ENCODE measurements at places on chromosomes 12 and 14.

DNA sequence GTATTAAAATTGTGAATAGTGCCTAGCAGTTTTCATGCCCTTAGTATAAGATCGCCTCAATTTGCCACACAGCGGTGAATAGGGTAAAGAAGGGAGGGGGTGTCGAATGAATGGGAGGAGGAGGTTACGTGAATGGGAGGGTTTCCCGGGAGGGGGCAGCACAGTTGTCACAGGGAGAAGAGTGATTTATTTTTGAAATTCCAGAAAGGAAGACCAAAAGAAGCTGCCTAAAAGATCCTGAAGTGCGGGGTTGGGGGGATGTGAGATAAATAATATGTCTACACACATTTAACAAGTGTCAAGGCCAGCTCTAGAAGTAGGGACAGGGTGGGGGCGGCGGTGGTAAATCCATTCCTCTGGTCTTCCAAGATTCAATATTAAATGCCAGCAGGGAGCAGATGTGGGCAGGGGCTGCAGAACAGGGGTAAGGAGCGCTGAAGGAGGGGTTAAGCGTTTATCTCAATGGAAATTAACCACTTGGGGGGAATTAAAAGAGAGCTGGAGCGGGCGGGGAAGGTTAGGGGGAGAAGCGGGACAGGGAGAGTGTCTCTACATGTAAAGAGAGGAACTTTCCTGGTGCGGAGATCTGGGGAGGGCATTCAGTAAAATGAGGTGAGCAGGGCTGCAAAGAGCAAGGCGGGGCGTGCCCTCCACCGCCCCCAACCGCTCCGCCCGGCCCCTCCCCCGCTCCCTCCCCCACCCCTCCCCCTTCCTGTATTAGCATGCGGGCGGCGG lies 867 bp downstream of the C12orf42 start:
- DNase-seq = no peak

DNA sequence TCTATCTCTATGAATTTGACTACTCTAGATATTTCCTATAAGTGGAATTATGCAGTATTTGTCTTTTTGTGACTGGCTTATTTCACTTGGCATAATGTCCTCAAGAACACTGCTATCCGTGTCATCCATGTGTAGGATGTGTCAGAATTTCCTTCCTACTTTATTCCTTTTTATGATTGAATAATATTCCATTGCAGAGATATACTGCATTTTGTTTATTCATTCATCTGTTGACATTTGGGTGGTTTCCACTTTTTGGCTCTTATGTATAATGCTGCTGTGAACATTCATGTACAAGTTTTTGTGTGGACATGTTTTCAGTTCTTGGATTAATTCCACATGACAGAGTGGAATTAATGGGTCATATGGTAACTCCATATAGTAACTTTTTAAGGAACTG lies 45.7 kb upstream of the ATP2A2 start:
- DNase-seq = no peak

DNA sequence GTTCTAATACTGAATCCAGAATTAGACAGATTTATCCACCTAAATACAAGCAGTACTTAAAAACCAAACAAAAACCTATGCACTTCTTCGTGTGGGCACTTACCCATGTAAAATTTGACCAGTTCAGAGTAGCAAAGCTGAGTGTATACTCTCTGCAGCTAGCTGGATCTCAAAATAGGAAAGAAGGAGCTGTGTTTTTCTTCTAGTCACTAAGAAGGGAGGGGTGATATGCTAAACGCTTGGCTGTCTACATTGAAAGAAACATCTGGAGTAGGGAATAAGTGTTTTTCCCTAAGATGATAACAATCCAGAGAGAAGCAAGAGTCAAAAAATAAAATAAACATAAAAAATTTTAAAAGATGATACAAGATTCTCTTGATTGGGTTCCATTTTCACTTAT lies 20.0 kb downstream of the RBMS2 start:
- DNase-seq = no peak

- no peak for DNase-seq
Observed at GRCh38 chr14:70888681-70889175, 18.5 kb upstream of the PCNX1 start.

GRCh38 chr12:68888243-68888642 lies 44.7 kb downstream of the CPM start:
- no peak for DNase-seq

- DNase-seq = no peak
Observed at GRCh38 chr14:104954746-104955395, 23.3 kb downstream of the AHNAK2 start.

- DNase-seq = no peak
Observed at GRCh38 chr12:130796985-130797686, 41.9 kb downstream of the STX2 start.

GRCh38 chr12:103524238-103524875 lies 28.6 kb upstream of the C12orf42 start:
- DNase-seq = no peak

DNA sequence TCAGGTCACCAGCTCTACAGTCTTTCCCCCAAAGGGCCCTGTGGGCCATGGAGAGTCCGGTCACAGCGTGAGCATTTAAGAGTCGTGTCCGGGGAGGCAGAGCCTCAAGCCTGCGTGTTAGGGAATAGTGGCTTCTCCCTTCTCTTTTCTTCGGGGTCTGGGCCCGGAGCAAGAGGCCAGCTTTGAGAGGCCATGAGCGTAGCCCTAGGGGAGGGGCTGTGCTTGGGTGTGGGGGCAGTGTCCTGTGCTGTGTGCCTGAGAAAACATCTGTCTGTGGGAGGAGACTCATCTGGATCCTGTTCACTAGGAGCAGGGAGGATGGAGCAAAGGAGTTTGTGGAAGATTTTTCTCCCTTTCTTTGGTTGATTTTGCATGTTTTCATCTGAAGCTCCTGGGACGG lies 5.3 kb downstream of the LRP1-AS start:
- DNase-seq = no peak

- DNase-seq = no peak
Observed at GRCh38 chr14:102205560-102205959, 65.9 kb downstream of the WDR20 start.

GRCh38 chr12:92439420-92439805 lies 263.4 kb upstream of the PLEKHG7 start:
- DNase-seq = no peak

- DNase-seq = no peak
Observed at GRCh38 chr12:99059824-99060511, 414.9 kb downstream of the APAF1 start.

- DNase-seq = no peak
Observed at GRCh38 chr14:62029569-62029924, 267.3 kb downstream of the SNAPC1 start.

DNA sequence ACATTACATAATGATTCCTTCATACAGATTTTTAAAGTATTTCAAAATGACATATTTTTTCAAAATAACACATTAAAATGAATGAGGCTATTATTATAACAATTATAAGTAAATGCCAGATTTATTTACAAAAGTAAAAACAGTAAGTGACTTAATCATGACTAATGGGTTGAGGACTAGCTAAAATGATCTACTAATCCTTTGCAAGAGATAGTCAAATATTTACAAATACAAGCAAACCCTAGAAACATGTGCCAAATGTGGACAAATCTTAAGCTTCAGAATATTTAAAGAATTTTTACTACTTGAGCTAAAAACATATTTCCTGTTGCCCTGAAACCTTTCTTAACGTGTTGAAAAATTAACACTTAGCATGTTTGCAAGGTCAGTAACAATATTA lies 74.8 kb downstream of the KIF21A start:
- DNase-seq = no peak

GRCh38 chr14:101721951-101722661 lies 39.4 kb upstream of the PPP2R5C start:
- peak; percentile 25 for DNase-seq

GRCh38 chr14:92582706-92583452 lies 69.3 kb downstream of the RIN3 start:
- peak; percentile 78 for DNase-seq

GRCh38 chr14:66381755-66382154 lies 104.4 kb upstream of the CCDC196 start:
- DNase-seq = no peak

GRCh38 chr12:71599210-71599609 lies 64.4 kb downstream of the ZFC3H1 start:
- DNase-seq = no peak

DNA sequence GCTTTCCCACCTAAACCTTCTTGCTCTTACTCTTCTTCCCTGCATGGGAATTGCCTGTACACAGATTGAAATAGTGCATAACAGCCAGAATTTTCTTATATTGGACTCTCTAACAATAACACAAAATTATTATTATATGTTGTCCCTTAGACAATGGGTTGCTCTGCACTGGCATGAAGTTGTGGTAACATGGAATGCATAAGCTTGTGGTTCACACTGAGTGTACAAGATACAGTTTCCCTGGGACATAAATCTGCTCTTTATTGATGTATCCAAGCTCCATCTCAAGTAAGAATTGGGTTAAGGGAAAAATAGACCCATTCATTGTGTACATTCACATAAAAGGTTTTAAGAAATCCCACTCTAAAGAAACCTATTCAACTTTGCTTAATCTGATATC lies 114.4 kb upstream of the NTF3 start:
- DNase-seq = no peak

DNA sequence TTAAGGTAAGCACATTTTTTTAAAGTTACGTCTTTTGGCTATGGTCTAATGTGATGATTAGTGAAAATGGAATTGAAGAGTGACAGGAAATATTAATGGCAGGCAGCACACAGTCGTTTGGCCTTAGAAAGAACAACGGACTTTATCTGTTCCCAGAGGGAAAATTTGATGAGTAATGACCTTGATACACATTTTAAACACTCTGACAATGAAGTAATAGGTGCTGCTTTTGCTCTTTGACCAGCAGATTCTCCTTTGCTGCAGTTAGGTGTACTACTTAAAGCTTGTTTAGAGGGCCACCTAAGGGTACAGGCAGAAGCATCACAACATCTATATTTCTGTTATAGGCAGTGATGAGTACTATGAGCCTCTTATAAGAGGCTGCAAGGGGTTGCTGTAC lies 27.1 kb upstream of the RNU6-8 start:
- no peak for DNase-seq

GRCh38 chr14:31336646-31337045 lies 83.7 kb downstream of the HEATR5A start:
- no peak for DNase-seq

DNA sequence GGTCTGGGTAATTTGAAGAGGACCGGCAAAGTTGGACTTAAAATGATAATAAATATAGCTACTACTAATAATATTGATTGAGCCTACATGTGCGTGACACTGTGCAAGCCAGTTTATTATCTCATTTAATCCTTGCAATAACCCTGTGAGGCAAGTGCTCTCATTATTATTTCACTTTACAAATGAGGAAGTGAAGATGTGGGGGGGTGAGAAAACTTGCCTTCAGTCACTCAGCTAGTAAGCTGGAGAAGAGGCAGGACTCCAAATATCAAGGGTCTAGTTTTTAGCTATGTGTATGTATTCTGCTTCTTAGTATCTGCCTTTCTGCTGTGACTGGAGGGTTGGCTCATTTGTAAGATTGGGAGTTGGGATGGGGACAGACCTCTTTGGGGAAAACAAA lies 39.2 kb downstream of the NPAS3 start:
- DNase-seq = no peak

DNA sequence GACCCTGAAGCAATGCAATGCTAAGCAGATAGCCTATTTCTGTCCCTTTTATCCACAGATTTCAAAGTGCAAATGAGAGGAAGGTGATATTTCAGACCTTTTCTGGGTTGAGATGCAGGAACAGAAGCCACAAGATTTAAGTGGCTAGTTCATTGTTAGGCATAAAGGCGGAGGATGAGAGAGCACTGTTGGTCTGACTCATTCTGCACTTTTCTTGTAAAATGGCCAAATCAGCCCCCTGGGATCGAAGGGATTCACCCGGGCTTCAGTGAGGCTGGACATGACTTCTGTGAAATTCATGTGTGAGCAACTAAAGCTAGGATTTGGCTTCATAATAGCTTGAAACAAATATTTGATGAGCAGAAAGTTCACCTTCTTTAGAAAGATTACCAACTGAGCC lies 101.9 kb upstream of the OVCH1 start:
- no peak for DNase-seq

DNA sequence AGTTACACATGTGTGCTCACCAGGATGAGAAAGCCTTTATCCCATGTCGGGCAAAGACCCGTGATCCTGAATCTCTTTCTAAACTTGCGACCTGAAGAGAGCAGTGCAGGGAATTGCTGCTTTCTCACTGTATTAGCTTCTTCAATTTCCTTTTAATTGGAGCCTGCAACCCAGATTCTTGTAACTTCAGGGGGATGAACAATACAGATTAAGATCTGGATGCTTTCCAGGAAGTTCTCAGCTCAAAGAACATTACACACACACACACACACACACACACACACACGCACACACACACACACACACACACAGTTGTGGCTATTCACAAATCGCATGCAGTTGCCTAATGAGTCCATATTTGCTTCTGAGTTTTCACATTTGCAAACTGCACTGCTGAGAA lies 268.3 kb downstream of the NPAS3 start:
- DNase-seq = no peak

- DNase-seq = no peak
Observed at GRCh38 chr12:57604454-57604991, at the start of gene DTX3. Gene DTX3 (plus strand): TSS chr12:57604824. CDS start chr12:57606518, 1,694 bp downstream.

DNA sequence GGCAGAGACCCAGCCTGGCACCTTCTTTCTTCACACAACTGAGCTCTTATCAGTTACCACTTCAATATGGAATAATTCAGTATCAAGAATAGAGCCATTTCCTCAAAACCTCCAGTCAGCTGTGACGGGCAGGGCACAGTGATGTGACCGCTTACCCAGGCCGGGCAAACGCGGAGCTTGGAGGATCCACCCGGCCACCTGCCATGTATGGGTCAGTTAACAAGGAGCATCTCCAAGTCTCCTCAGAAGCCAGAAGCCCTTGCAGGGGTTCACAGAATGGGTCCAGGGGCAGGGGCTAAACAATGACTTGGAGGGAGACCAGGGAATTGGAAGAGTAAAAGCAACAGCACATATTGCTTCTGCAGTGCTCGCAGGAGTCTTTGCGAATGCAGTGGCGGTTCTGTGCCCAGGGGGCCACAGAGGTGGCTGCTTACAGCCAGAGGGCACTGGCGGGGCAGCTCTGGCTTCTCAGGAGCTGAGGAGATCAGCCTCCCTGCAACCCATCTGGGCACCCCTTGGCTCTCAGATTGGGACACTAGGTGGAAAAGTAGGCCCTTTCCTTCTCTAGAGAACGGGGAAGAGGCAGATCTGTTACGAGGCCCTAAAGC lies 162.3 kb downstream of the CALM1 start:
- no peak for DNase-seq

GRCh38 chr12:10304161-10304574 lies 3.5 kb upstream of the KLRD1 start:
- DNase-seq = no peak

GRCh38 chr12:68236421-68237059 lies 10.9 kb upstream of the IL26 start:
- DNase-seq = peak; percentile 24

- no peak for DNase-seq
Observed at GRCh38 chr14:97499790-97500481, 702.8 kb downstream of the VRK1 start.

DNA sequence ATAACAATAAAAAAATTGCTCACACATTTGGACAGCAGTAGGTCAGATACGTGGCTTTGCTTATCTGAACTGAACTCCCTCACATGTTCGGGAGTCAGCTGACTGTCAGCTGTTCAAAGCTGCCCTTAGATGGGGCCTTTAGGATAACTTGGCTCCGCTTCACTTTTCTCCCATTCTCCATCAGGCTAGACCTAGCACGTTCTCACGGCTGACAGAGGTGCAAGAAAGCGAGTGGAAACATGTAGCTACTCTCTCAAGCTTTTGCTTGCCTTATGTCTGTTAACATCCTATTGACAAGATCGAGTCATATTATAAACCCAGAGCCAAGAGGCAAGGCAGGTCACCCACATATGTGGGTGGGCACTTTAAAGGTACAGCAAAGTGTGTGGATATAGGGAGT lies 112.0 kb upstream of the PDZRN4 start:
- DNase-seq = no peak
